ENCODE measurements at places on chromosomes 1 and 21.
A peak's percentile ranks its signal among the peaks of the same experiment; 100 is the strongest.

GRCh38 chr1:53465023-53465957, 6.1 kb downstream of the DMRTB1 start:
- no peak for DNase-seq

GRCh38 chr1:156021093-156021428, 310 bp upstream of the SSR2 start:
- DNase-seq, result no peak

DNA sequence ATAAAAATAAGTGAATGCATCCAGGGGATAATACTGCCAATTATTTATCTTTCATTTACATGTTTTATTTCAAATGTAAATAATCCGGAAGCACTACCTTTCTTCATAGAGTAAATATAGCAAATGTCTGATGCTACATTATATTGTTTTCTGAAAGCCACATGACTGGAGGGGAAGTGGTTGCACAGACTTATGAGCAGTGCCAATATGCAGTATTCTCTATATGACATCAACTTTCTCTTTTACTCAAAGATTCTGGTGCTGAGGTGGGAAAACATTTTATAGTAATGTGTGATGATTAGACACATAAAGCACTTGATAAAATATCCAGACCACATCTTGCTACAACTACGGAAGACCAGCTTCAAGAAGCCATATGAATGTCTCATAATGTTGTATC, 314.7 kb downstream of the NEGR1 start:
- DNase-seq, result no peak

GRCh38 chr21:42051788-42052187, 19.3 kb upstream of the UMODL1 start:
- no peak for DNase-seq

- no peak for DNase-seq
These were observed 5.0 kb upstream of the SLC35A3 start for GRCh38 chr1:99964806-99965205.

GRCh38 chr1:91806769-91807700, 78.9 kb downstream of the TGFBR3 start:
- DNase-seq, result peak; percentile 64

- no peak for DNase-seq
These were observed 175.4 kb downstream of the HIVEP3 start for GRCh38 chr1:41743366-41743765.

- DNase-seq, result no peak
These were observed 12.8 kb upstream of the RGS2 start for GRCh38 chr1:192795916-192796618.

- no peak for DNase-seq
These were observed 30.5 kb downstream of the TP53BP2 start for GRCh38 chr1:223815020-223815853.

- DNase-seq, result no peak
These were observed 30.9 kb upstream of the RAP1GAP start for GRCh38 chr1:21700094-21700493.
